Activated naive CD4-positive, alpha-beta T cell (primary cell): ENCODE measurements at places on chromosomes 7 and 10.

GRCh38 chr10:124286621-124287020 is 132.1 kb downstream of the OAT start:
- no peak for DNase-seq

DNA sequence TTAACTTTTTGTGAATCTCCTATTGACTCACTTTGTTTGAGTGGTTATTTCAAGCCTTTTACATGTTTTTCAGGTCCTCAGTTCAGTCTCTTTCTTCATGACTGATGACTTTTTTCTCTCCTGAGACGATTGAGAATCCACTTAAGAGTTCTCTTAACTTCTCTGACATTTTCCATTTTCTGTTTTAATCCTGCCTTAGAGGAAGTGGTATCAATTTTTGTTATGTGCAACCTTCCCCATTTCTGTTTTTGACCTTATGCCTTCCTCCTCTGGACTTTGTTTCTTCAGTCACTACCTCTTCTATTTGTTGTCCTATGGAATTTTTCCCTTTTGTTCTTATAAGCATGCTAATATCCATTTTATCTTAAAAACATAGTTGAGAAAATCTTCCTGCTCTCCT is 2.4 kb downstream of the PSMC2 start:
- no peak for DNase-seq

DNA sequence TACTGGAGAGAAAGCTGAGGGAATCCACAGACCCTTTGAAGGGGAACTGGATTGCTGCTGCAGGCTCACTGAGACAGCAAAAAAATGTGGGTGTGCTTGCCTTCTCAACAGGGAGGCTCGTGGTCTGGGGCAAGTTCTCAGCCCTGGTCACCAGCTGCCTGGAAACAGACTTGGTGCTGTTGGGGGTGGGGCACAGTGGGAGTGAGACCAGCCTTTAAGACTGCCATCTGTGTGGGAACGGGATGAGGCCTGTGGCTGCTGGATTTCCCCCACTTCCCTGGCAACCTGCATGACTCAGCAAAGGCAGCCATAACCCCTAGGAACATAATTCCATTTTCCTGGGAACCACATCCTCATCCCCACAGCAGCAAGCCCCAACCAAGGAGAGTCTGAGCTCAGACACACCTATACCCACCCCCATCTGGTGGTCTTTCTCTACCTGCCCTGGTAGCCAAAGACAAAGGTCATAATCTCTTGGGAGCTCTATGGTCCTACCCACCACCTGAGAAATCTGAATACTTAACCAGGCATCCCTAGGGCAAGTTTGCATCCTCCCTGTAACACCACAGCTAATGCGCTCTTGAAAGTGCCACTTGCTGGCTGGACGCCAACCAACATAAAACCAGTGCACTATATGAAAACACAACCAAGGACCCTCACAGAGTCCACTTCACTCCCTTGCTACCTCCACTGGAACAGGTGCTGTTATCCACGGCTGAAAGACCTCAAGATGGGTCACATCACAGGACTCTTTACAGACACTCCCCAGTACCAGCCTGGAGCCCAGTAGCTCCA is 45.0 kb upstream of the TFEC start:
- no peak for DNase-seq

DNA sequence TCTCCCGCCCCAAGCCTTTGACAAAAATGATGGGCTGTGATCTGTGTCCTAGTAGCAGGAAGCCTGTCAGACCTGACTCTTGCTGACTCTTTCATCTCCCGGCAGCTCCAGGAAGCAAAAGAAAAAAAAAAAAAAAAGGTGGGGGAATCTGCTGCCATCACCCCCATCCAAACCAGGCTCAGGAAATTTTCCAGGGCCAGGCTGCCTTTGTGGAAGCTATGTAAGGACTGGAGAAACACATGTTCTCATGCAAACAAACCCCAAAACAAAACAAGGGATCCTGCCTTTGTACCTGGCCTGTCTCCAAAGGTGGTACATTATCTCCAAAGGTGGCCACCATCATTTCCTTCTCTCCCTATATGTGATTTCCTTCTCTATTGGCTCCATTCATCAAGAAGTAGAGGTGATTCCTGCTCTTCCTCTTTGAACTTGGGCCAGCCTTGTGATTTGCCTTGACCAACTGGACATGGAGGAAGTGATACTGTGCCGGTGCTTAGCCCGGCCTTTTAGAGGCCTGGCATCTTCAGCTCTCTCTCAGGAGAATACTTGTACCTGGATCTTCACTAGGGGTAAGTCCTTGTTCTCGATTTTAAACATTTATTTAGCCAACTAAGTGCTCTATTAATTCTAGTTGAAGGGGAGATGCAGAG is 192.2 kb upstream of the SVIL start:
- DNase-seq = no peak

GRCh38 chr10:11776080-11776479 is 33.9 kb downstream of the ECHDC3 start:
- no peak for DNase-seq

DNA sequence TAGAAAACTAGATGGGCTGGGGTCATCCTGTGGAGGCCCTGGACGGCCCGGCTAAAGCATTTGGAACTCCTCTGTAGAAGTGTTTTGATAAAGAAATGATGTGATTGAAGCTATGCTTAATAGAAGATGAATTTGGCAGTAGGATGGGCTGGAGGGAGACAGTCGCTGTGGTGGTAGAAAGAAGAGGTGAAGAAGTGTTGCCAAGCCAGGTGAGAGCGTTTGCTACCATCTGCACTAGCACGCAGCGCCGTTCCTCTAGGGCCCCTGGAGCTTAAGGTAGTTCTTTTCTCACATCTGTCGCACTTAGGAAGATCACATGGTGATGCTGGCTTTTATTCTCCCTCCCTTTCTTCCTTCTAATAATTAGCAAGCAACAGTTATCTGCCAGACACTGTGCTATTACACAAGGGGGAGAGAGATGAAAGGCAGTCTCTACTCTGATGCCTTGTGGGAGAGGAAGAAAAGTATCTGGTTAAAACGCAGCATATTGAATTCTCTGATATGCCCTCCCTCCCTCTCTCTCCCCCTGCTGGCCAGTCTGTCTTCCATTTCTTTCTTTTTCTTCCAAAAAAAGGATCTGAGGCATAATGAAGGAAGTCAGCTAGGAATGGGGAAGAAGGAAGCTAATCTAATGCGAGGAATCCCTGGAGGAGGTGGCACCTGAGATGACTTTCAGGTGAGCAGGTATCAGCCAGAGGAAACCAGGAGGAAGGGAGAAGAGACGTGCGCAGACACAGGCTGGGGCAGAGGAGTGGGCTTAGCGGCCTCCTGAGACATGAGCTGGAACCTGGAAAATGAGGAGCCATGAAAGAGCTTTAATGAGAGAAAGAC is 162.3 kb upstream of the KLF14 start:
- DNase-seq = no peak

DNA sequence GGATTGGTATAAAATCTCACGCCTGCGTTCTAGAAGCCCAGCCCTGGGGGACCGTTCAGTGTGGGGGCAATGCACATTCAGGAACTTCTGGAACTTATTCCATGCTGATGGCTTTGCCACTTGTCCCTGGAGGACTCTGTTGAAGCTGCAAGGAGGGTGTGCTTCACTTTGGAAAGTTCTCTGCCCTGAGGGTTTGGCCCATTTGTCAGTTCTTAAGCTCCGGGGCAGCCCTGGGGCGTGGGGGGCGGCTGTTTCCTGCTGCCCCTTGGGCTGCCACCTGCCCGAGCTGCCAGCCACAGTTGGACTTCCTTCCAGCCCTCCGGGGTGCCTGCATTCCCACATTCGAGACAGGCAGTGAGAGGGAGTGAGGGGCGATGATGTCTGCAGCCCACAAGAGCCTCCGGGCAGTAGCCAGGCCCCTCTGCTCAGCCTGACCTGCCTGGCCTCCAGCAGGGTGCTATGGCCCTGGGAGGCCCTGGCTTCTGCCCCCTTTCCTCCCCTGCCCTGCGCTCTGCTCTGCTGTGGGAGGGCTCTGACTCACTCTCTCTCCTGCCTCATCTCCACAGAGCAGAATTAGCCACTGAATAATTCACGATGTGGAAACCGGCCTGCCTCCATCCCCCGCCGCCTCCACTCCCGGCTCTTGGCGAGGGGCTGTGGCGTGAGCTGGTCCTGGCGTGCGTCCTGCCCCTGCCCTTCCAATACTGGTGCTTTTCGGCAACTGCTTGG is 1.9 kb downstream of the TTYH3 start:
- DNase-seq = no peak

- DNase-seq = no peak
Observed at GRCh38 chr10:23540401-23541030, 101.6 kb downstream of the OTUD1 start.

DNA sequence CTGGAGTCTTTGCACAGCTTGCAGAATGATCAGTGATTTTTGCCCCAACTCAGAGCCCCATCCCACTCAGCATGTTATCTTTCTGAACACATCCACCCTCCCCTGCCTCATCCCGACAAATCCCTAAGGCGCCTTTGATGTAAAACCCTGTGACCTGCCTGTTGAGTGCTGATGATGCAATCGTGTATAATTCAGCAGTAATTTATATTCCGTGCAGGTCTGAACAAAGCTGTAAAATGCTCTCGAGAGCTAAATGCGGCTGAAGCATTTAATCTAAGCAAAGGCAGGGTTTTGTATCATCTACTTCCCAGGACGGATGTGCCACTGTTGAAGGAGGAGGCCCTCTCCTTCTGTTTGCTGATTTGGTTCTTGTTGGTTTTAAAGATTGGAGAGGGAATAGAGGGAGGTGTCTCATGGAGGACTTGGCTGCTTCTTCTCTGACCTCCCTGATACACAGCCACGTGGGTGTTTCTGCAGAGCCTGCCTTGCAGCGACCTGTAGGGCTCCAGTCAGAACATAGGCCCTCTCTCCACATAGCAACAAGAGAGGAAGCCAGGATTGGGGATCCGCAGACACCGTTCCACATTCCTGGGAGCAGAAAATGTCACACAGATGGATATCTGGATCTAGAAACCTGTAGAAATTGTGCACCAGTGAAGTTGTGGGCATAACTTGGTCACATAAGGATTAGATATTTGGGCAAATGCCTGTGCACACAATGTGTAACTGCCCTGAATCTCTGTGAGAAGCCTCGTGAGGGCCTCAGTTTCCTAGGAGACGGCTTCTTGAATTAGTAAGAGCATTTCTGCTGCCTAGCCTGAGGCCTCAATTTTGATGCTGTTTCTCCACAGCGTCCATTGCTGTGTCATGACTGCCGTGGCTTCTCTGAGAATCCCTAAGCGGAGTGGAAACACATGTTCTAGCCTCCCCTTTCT is 90.2 kb upstream of the AGK start:
- DNase-seq = no peak

DNA sequence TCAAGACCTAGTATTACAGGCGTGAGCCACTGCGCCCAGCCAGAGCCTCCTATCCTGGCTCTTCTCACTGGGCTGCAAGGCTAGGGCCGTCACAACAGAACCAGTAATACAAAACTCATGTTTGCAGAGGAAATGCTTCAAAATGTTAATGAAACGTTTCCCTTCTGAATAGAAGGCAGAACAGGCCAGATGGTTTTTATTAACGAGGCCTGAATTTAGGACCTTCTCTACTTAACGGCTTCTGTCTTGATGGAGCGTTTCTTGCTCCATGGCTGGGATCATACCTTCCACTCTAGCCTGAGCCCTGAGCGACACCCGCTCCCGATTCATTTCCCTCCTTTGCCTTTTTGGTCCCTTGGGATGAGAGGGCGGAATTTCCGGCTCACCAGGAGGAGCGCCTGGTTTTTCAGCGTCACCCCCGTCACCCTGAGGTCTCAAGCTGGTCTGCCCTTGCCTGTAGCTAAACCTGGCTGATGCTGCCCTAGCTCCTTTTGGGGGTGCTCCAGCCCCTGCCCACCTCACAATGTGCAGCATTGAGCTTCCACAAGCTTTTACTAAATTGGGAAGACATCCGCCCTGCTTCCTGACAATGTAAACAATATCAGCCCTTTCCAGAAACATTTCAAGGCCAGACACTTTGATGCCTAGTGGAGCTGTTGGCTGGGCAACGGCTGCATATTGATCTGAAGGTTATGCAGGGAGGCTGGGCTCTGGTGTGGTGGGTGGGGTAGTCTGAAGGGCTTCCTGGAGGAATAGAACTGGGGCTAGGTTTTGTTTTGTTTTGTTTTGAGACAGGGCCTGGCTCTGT is 5.2 kb downstream of the CLIP2 start:
- DNase-seq = no peak

DNA sequence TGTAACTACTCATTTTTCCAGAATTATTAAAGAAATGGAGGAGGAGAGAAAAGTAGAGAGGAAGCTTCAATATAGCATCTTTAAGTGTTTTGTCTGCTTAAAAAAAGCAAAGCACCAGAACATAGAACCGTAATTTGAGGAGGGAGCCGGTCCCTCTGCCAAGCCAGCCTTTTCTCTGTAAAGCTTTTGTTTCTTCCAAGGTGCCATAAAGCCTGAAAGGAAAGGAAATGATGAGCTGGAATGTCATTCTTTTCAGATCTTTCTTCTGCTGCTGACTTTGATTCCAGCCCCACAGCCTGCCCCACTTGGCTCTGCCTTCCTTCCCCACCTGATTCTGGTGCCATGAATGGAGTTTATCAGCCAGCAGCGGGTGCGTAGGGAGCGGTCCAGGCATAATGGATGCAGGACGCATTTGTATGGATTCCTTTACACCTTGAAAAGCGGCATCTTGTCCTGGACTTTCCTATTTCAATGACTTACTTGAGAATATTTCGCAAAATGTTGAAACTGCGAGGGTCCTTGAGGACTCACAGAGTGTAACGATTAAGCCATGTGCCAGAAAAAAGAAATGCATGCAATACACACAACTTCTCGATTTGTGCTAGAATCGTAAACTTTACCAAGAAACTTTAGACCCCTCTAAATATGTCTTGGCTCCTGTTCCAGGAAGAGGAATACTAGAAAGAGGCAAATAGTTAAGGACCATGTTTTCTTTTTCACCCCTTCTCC is 569.5 kb upstream of the MGMT start:
- no peak for DNase-seq

- no peak for DNase-seq
Observed at GRCh38 chr10:110574420-110574819, 6.9 kb downstream of the SMC3 start.

DNA sequence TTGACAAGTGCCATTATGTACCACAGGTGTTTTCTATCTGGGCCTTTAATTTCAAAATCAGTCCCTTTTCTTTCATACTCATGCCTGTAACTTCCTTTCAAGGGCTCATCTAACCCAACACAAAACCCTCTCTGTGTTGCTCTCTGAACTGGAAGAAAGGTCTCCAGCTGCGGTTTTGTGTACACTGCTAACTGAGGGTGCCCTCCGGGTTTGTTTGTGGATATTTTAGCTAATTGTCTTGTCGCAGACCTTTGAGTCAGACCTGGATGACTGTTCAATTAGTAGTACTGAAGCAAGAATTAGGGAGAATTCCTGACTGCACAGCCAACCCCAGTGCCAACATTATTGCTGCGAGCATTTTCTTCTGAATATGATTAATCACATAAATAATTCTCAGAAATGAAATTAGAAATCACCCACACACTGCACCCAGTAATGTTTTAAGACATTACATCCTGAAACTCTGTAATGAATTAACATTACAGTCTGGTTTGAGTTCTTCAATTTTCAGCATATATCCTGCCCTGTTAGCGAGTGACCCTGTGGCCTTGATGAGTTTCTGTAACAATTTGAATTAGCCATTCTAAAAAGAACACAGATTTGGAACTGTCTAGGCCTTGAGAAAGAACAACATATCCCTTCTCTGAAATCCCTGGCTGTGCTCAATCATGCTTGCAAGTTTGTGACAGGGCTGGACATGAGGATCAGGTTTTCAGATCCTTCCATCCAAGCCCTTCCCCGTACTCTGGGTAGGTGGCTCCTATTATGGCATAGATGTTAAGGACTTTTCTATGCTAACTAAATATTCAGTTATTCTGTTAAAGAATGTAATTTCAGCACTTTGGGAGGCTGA is 460.1 kb downstream of the PLXDC2 start:
- DNase-seq = no peak

- no peak for DNase-seq
Observed at GRCh38 chr7:25456467-25457171, 228.3 kb upstream of the NPVF start.
